CD4-positive, alpha-beta T cell treated with Interleukin-4 for 4 hours (primary cell): ENCODE measurements at places on chromosomes 4 and X.

DNA sequence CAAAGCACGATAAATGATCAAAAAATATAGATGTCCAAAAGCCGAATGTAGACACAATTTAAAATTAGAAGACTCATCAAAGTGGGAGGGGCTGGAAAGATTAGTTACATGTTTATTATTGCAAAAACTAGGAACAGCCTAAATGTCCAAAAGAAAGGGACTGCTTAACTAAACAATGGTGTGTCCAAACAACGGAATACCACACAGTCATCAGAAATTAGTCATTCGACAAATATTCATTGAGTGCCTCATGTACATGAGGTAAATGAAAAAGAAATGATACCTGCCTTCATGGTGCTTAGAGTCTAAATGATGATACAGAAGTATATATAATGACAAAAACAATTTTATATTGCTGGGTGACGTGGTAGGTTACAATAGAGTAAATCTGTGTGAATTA lies 139.7 kb downstream of the MAML3 start:
- no peak for DNase-seq

- DNase-seq: no peak
Observed at GRCh38 chr4:40976343-40976742, 226.6 kb downstream of the NSUN7 start.

GRCh38 chr4:78763763-78764387 lies 12.3 kb upstream of the BMP2K start:
- DNase-seq: no peak

DNA sequence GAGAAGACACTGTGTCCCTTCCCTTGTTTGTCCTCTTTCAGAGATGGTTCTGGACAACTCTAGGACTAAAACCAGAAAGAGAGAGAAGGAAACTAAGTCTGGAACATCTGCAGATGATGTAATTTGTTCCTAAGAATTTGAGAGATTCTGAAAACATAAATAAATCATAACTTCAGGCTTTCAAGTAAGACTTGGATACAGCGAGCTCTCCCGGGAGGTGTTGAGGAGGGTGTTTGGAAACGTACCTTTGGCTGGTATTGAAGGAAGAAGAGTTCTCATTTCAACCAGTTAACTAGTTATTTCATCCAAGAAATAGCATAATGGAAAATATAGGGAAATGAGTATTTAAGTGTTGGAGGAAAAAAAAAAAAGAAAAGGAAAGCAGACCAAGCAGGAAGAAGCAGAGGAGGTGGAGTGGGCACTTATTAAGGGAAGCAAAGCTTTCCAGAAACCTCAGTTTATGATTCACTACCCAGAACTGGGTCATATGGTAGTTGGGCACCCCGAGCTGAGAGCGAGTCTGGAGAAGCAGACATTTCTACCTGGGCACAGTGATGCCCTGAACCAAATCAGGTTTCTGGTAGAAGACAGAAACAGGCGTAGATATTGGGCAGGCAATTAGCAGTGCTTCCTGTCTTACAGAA lies 26.9 kb downstream of the CCNG2 start:
- DNase-seq: no peak

DNA sequence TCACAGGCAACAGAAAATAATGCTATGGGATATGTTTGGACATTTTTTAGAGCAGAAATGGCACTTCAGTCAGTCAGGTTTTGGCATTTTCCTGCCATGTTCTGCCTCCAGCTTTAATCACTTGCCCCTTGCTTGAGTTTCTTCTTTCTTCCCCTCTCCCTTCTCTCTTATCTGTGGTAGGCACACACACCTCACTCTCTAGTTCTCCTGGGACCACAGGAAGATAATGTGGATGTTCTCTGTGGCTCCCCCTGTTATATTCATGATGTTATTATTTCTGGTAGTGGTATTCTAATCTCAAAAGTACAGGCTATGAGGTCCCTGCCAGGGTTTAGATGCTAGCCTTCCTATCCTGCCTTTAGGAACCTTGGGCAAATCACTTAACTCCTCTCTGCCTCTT lies 5.2 kb downstream of the HADH start:
- no peak for DNase-seq

- no peak for DNase-seq
Observed at GRCh38 chr4:76374798-76375197, 46.1 kb downstream of the CCDC158 start.
